ENCODE measurements at places on chromosomes 11 and 22.
A peak's percentile ranks its signal among the peaks of the same experiment; 100 is the strongest.

DNA sequence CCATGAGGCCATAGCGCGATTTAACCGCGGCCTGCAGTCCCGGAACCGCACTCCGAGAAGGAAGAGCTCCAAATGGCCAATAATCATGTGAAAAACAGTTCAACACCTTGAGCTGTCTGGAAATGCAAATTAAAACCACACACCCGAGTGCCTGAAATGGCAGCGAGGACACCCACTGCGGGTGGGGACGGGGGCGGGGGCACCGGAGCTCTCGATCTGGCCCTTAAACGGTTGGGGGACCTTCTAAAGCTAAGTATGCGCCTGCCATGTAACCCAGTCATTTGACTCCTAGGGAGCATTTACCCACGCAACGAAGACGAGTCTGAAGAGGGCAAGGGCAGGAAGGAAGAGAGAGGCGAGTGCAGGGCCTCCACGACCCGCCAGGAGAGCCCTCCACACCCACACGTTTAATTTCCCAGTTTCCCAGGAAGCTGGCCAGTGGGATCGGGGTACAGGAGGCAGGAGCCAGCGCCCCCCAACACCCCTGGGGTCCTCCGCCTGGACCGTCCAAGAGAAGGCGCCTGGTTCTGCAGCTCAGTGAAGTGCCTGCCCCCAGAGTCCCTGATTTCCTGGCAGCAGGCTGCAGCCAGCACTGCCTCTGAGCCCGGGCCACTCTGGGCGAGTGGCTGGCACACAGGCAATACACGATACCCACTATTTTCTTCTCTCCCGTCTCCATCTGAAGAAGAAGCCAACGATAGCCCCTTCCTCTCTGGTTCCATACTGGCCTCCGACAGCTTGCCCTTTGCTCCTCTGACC is 1.7 kb downstream of the TTLL8 start:
- DNase-seq = no peak

DNA sequence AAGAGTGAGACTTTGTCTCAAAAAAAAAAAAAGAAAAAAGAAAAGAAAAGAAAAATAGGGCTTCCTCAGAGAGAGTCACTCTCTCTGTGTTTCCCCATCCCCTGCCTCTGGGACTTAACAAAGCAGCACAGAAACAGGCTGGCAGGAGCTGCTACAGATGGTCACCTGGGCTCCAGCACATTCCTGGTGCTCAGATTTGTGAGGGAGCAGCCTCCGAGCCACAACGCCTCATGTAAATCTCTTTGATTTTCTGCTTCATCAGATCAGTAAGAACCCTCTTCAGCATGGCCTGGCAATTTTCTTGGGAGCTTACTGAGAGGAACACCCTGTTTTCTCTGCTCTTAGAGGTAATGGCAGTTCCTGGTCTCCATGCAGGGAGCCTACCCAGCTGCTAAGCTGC is 15.2 kb upstream of the LDHA start:
- no peak for DNase-seq

- no peak for DNase-seq
These were observed 55.2 kb upstream of the MPEG1 start for GRCh38 chr11:59267736-59268475.

GRCh38 chr11:117950301-117950700 is 21.1 kb upstream of the TMPRSS13 start:
- no peak for DNase-seq

DNA sequence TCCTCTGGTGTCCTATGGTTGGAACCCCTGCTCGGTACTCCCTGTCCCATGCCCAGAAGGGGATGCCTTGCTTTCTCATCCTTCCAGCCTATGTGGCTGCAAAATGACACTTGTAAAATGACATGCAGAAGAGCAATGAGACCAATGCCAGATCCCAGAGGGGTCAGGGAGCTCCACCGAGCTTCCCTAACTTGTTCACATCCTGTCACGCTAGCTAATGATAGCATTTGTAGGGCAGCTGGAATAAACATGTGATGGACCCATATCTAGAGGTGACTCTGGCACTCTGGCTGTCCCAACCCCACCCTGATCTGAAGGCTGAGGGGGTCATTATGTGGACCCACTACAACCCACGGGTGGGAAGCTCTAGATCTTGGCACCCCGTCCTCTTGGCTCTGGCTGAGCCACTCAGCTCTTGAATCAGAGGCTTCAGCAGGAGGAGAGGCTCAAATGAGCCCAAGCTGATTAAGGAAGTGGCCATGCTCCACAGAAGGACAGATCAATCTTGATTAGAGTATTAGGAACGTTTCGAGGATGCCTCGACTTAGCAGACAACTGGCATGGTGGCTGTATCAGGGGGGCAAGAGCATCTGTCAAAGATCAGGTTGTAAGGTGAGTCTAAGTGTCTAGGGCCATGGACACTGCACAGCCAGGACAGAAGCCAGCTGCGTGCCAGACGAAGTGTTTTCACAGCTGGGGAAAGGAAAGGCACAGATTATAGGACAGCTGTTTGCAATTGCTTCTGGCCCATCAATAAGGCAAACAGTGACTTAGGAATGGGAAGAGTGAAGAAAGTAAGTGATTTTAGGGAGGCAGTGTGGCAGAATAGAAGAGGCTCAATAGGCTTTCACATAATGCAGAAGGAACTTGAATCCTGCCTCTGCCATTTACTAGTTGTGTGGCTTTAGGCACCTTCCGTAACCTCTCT is 182.8 kb downstream of the KIRREL3 start:
- no peak for DNase-seq

- no peak for DNase-seq
These were observed 796.3 kb upstream of the RAG2 start for GRCh38 chr11:37394236-37394870.

DNA sequence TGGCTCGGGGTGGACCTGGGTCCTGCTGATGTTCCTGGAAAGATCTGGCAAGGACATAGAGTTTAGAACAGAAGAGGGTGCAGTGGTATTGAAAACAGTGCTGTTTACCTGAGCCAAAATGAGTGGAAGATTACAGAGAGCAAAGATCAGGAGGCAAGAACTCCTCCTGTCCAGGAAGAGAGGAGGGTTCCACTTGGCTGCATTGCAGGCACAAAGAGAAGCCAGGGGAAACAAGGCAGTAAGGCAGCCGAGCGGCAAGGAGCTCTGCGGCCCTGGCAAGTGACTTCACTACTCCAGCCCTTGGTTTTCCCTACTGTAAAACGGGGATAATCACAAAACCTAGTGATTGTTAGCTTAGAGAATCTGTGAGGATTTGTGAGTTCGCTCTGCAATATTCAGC is 3.7 kb upstream of the PACSIN2 start:
- no peak for DNase-seq

- no peak for DNase-seq
These were observed 759 bp downstream of the ROBO4 start for GRCh38 chr11:124896821-124897391.

DNA sequence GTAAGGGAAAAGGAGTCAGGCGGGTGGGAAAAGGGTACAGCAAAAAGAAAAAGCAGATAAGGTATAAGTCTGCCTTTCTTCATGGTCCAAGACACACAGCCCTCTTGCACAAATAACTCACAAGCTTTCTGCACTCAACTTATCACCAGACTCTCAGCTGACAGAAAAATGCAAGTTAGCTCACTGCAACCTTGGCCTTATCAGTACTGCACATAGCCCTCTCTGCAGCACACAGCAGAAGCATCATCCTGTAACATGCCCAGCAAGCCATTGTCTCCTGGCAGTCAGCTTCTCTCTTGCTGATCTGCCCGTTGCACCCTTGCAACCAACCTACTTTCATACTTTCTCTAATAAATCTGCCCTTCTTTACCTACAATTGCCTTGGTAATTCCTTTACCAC is 5.8 kb downstream of the ZBTB44 start:
- no peak for DNase-seq

DNA sequence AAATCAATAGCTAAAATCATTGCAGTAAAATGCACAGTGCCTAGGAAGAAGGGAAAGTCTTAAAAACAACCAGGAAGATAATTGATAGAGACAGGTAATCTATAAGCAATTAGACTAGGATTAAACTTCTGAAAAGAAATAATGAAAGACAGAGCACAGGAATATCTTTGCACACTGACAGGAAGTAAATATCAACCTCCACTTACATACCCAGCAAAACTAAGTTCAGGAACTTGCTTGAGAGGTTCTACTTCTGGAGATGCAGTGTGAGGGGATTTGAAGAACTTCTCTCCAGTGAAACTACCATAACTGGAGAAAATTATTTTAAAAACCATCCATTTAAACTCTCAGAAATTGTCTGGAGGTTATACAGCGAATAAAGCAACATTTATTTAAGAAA is 104.1 kb downstream of the EHF start:
- no peak for DNase-seq

GRCh38 chr22:26374391-26375026 is 54.6 kb upstream of the ASPHD2 start:
- DNase-seq = no peak

DNA sequence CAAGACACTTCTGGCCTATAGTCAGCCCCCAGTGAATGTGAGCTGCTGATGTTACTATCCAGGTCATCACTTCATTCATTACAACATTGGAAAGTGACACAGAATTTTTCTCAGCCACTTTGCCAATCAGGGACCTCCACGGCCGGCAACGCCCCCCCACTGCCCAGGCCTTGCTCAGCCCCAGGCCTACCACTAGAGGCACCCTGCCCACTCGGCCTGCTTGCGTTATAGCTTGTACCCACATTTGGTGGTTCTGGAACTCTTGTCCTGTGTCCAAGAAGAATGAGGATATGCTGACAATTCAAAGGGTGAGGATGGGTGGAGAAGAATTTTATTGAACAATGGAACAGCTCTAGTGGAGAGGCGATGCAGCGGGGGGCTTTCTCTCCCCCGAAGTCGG is 96.2 kb downstream of the TSPAN18 start:
- DNase-seq = peak; percentile 22

DNA sequence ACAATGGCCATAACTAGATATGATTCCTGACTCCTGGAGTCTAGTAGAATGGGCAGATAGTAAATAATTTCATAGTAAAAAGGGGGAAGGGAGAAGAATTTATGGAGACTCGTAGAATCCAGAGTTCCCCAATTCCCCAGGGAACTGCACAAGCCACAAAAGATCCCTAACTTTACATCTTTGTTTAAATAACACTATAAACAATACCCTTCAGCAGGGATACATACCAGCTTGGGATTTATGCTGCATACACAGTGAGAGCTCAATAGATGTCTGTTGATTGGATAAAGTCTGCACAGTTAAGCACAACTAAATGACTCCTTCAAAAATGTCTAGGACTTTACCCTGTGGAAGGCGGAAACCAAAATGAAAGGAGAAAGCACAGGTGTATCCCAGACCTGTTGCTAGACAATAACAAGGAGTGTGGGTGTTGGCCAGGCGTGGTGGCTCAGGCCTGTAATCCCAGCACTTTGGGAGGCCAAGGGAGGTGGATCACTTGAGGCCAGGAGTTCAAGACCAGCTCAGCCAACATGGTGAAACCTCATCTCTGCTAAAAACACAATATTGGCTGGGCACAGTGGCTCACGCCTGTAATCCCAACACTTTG is 6.8 kb downstream of the SLC35F2 start:
- no peak for DNase-seq

DNA sequence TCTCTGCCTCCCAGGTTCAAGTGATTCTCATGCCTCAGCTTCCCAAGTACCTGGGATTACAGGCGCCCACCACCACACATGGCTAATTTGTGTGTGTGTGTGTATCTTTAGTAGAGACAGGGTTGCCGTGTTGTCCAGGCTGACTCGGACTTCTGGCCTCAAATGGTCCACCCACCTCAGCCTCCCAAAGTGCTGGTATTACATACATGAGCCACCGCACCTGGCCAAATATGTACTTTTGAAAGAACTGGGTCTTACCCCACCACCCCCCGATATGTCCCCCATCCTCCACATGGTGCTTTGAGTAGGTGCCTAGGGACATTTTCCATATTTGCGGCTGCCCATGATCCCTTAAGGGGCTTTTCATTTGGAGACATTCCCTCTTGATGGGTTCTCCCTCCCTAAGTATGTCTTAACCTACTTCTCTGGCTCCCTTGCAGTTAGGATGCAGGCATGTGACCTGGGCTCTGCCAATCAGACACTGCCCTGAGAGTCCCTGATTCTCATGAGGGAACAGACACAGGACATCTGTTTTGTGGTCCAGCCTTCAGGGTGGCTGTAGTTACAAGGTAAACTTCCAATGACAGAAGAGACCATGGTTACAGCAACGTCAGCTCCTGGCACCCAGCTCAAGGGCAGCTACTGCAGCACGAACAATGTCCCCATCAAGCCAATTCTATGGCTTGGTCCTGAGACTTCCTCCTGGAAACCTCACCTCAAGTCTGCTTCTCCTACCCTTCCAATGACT is 48.4 kb downstream of the CHST1 start:
- DNase-seq = no peak

- no peak for DNase-seq
These were observed 781 bp upstream of the TEF start for GRCh38 chr22:41380993-41381328.

GRCh38 chr11:82811369-82811768 is 77.7 kb upstream of the FAM181B start:
- no peak for DNase-seq
